ENCODE measurements at places on chromosomes 2 and 18. TPM values are rescaled to one million over a fixed set of nuclear protein-coding genes. Genes with fewer than 3 reads are reported as not detected.

- DNase-seq = no peak
Measured at GRCh38 chr18:67646890-67647289, 130.4 kb upstream of the DSEL start.

DNA sequence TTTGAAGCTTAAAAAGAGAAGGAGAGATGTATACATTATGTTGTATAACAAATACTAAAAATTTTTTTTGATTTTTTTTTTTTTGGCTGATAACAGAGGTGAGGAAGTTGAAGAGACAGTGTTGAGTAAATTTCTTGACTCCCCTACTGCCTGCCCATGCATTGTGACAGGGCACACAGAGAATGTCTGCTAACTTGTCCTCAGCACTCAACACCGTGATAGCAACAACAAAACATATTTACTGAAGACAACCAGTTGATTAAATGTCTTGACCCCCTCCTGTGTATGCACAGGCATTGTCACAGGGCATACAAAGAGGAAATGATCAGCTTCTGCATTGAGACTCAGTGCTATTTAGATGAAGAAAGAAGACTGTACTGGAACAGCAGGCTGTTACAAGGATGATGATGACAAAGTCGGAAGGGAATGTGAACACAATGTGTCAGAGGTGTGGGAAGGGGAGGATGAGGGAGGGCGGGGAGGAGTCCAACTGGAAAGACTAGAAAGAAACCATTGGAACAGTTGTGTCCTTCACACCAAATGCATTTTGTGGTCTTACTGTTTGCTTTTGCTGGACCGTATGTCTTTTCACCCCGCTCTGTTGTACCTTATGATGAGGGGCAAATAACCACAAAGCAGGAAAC is 89.5 kb downstream of the CERS6 start:
- DNase-seq = no peak

DNA sequence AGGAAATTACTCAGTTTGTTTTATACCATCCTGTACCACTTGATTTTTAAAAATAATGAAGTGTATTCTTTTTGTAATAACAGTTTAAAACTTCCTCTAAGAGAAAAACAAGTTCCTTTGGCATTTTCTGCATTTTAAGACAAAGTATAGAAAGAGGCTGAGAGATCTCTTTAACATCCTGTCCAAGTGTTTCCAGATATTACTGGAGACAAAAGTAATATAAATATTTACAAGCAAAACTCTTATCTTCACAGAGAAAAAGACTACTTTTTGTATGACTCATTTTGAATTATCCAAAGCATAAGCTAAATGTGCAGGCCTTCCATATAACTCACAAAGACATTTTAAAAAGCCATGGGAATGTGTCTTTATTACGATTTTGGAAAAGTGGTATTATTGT is 221.1 kb downstream of the RDH14 start:
- no peak for DNase-seq

GRCh38 chr2:181859803-181860202 is 31.7 kb upstream of the ITPRID2 start:
- no peak for DNase-seq

GRCh38 chr2:72921853-72922252 is 4.5 kb downstream of the EMX1 start:
- no peak for DNase-seq

LRP2 gene
- total RNA-seq = not detected

GRCh38 chr18:23228102-23229061 is 93.1 kb downstream of the CABLES1 start:
- DNase-seq = peak; percentile 25

RNU2-63P gene
- total RNA-seq = not detected

DNA sequence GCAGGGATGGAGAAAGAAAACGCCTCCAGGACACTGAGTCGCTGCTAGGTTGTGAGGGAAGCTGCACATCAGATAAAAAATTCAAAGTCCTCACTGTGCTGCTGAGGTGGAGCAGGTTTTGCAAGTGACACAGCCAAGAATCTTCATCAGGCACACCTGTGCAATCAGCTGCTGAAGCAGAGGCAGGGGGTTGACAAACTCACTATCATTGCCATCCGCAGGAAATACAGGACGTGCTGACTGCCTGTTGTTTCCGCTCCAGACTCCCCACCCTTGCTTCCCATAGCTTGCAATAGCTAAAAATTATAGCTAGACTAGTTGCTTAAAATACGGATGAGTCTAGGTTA is 147.8 kb upstream of the FHL2 start:
- DNase-seq = no peak

DNA sequence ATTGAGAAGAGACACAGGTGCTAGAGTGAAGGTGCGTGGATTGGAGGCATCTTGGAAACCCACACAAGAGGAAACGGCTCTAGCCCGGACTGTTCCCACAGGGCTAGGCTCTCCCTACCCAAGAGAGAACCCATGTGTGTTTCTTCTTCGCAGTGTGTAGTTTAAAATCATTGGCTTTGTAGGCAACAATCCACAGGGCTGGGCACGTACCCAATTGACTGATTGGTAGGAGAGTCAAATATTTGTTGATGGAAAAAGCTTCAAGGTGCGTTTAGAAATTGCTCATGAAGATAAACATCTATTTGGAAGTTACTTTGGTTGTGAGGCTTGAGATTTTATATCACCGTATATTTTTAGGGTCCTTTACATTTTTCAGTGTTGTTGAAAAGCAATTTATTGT is 13.2 kb upstream of the YWHAQ start:
- no peak for DNase-seq

DNA sequence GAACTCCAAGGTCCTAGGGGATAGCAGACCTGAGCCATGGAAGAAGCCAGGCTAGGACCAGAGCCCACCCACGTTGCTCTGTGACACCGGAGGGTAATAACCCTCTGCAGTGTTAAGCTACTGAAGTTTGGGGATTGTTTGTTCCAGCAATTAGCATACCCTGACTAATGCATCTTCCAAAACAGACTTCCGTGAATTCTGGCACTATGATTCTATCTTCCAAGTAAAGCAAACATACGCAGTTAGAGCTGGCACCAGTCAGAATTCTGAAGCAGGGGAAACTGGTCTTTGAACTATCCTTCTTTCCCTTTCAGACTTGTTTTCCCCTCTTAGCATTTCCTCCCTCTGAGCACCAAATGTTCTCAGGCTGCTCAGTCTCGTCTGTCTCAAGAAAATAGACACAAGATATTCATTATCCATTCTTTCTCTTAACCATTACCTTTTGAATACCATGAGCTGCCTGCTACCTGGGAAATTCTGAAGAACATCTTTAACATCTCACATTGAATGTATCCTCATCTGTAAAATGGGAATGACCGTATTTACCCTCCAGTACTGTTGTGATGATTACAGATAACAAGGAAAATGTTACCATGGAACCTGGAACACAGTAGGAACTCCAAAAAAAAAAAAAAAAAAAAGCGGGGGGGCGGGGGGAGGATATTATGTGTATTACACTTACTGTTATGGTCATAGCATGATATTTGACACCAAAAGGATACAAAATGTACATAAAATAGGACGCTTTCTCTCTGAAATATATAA is 108.2 kb downstream of the TCF4 start:
- DNase-seq = no peak

- DNase-seq = no peak
Measured at GRCh38 chr2:95041060-95041823, 15.7 kb downstream of the MAL start.

GRCh38 chr2:205800224-205800623 is 117.9 kb downstream of the NRP2 start:
- DNase-seq = no peak

PSMA8 gene
- total RNA-seq = not detected

GRCh38 chr2:217366966-217367365 is 507.1 kb upstream of the TNP1 start:
- DNase-seq = no peak

HRH4 gene
- total RNA-seq = not detected

GRCh38 chr2:238251331-238251730 is 11.5 kb upstream of the HES6 start:
- no peak for DNase-seq

DNA sequence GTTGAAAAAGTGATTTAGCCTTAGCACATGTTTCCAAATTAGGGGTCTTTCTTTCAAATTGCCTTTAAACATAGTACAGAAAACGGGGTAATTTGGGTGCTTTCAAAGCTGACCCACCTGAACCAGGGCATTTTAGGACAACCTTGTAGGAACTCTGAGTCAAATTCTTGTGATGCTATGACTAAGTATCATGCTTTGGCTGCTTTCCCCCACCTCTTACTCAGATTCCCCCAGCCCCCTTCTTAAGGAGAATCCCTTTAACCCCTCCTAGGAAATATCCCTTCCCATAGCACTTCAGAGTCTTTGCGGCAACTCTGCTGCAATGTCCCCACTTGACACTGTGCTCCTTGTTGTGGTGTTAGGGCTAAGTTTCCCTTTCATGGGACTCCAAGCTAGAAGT is 18.6 kb upstream of the KLF7 start:
- no peak for DNase-seq

- no peak for DNase-seq
Measured at GRCh38 chr2:105338020-105338385, 663 bp downstream of the C2orf49 start.

Data from body of pancreas (tissue), 4 donors.